ENCODE measurements at places on chromosomes 7 and 10.

GRCh38 chr10:124064676-124065075 lies 28.7 kb downstream of the CHST15 start:
- no peak for DNase-seq

- DNase-seq, result no peak
Observed at GRCh38 chr10:21732067-21732772, 198.2 kb downstream of the MLLT10 start.

DNA sequence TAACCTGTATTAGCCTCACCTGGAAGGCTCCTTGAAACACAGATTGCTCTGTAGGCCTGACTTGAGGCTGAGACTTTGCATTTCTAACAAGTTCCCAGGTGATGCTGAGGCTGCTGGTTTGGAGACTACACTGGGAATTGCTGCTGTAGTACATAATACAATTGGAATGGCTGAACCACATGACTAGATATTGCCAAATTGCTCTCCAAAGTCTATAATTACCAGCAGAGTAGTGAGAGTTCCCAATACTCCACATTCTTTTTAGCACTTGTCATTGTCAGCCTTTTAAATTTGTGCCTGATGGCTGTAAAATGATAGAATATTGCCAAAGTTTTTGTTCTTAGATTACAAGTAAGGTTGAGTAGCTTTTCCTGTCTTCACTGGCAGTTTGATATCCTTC lies 39.9 kb downstream of the PLEKHA8 start:
- no peak for DNase-seq

DNA sequence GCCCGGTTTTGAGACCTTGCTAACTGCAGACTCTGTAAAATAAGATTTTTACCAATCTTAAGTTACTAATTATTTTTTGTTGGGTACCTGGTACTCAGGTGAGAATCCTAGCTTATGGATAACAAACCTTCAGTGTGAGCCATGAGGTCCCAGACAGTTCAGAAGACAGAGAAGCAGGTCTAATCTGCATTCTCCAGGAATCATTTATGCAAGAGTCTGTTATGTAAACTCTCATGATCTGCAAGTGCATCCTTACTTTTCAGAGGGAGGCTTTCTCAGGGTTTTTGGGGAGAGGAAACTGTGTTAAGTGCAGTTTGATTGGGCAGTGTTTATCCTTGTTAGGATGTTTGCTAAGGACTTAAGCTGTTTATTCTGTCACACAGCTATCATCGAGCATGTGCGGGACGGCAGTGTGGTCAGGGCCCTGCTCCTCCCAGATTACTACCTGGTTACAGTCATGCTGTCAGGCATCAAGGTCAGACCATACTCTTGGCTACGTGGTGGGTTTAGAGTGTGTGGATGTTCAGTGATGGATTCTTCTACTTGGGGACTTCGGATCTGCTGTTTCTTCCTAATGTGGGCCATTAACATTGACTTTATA lies 50.2 kb downstream of the SND1 start:
- no peak for DNase-seq

DNA sequence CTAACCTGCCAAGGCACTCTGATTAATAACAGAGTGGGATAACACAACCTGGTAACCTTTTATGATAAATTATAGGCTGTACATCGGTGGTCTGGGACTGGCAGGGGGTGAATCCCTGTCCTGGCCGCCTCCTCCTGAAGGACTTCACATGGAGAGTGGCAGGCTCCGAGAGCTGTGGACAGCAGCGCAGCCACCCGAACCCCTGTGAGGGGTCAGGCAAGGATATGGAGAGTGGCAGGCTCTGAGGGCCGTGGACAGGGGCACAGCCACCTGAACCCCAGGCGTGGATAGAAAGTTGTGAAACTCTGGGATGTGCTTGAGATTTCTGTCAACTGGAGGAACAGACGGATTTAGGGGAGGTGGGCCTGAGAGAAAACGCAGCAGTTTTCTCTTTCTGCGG lies 107.0 kb upstream of the MGMT start:
- DNase-seq, result no peak

- no peak for DNase-seq
Observed at GRCh38 chr7:142868188-142868985, 13.5 kb downstream of the EPHB6 start.

- DNase-seq, result no peak
Observed at GRCh38 chr7:52325237-52325636, 710.2 kb upstream of the POM121L12 start.

GRCh38 chr10:97222326-97222961 lies 36.7 kb upstream of the SLIT1 start:
- DNase-seq, result no peak

DNA sequence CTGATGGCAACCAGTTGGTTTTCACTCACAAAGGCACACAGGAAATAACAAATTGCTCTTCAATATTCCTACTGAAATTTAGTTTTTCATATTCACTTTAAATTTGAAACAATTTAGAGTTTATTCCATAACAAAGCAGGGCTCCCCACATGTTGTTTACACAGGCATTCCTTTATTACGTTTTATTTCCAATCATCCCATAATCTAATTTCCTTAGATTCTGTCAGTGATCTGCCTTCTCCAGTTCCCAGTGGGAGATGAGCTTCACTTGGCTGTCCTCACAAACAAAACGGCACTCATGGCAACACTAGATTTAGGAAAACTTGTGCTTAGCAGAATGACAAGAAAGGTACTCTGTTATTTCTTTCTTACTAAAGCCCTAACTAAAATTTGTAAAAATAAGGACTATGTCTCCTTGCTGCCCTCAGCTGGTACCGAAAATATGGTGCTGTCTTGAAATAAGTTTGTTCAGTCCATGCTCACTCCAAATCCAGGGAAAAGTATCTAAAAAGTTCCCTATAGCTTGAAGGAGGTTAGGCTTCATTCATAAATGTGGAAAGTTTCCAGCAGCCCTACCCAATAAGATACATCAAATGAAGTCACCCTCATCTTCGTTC lies 23.0 kb downstream of the PHYH start:
- DNase-seq, result no peak

- no peak for DNase-seq
Observed at GRCh38 chr10:77032188-77032570, 605.4 kb downstream of the KCNMA1 start.

DNA sequence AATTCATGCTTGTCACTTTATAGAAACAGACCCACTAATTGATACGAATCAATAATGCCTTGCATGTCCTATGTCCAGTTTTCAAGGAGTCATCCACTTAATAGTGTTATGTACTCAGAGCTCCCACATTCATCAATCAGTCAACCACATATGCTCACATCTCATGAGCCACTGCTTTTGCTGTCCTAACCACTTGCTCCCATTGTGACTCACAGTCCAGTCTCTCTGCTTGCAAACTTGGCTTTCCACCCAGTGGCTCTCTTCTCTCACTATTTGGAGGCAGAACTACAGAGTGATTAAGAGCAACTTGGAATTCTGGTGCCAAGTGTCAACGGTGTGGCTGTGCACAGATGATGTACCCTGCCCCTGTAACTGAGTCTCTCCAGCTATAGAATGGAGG lies 166.0 kb downstream of the SNX13 start:
- no peak for DNase-seq

DNA sequence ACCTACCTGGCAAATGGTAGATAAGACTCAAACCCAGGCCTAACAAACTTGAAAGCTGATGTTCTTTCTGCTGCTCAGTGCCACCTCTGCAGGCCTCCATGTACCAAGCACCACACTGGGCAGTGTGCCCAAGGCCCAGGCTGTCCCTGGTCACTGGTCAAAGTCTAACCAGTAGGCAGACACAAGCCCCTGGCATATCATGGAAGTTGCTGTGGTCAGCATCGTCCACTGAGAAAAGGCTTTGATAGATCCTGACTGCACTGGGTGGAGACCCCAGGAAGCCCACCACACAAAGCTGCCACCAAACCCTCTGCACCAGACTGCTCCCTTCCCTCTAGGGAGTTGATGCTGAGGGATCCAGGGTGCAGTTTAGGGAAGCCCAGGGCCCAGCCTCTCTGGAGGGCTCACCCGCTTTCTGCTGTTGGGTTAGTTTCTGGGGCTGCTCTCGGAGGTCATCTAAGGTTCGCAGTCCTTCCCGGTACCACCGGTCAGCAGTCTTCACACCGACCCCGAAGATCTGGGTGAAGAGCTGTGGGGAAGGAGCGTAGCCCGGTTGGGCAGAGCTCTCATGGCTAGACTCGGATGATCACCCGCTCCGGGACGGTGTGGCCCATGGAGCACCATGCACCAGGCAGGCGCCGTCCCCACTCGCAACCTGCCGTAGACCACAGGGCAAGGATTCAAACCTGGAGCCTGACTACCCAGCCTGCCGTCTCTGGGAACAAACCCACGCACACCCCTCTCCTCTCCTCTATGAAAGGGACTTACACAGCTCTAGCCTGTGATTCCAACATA lies 6.0 kb downstream of the POLM start:
- no peak for DNase-seq

DNA sequence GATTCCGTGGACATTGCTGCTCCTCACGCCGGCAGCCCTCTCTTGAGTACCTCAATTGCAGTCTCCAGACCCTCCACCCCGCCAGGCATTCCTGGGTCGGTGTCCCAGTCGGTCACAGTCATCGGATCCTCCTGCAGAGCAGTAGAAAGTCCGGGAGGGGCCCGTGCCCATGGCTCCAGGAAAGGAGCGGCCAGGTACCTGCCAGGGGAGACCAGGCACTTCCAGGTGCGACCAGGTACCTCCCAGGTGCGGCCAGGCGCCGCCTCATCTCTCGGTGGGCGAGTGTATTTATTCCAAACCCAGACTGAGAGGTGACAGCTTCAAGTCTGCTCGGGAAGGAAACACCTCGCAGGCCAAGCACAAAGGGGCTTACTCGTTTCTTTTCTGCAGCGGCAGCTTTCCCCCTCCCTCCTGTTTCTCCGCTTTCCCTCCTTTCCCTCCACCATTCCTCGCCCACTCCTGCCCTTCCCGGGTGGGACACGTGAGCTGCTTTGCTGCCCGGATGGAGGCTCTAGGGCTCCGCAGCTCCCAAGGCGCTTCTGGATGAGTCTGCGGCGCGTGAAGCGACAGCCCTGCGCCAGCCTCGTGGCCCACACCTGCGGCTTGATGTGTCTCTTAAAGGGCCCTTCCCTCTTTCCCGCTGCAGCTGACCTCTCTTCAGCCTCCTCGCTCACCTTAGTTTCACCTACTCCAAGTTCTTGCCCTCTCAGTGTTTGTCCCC lies 39.4 kb upstream of the AGK start:
- no peak for DNase-seq

DNA sequence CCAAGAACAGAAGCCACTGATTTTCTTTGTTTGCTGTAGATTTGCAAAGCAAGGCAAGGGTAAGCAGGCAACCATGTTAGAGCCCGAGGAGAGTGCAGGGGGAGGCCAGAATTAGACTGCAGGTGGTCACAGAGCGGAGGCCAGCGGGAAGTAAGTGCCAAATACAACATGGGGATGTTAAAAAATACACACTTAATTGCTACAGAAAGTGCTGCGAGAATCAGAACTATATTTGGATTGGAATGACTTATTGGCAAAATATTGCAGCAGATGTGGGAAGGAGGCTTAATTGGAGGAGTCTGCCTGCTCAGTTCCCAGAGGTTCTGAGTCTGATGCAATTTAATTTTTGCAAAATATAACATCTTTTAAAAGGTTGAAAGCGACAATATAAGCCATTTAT lies 49.7 kb upstream of the ADCY1 start:
- no peak for DNase-seq

DNA sequence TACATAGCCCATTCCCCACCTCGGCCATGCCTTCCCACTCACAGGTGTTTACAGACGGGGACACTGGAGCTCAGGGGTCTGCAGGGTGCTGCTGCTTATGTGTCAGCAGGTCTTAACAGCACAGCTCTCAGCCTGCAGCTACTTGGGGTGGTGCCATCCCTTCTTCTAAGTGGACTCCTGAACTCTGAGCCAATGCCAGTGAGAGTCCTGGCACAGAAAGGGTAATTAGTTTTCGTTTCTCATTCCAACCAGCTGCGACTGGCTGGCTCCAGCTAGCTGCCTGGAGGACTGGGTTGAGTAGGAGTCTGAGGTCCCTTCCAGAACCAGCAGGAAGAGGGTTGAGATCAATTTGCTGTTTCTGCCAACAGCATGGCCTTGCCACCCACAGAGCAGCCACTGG lies 88.3 kb upstream of the AGK start:
- DNase-seq, result no peak

DNA sequence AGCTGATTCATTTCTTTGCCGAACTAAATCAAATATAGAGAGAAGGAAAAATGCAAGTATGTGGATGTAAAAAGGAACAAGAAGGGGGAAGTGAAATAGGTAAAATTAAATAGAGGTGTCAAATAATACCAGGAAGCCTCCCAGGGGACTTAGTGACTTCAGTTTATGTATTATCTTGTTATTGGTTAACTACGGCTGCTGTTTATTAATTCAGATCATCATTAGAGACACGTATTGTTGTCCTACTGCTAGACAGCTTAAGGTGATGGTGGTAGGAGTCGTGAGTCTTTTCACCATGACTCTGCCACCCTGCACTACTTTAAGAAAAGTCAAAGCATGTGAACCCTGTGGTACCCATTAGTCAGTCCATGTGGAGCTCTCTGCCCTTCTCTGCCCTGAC lies 289.1 kb downstream of the PRKG1 start:
- no peak for DNase-seq

DNA sequence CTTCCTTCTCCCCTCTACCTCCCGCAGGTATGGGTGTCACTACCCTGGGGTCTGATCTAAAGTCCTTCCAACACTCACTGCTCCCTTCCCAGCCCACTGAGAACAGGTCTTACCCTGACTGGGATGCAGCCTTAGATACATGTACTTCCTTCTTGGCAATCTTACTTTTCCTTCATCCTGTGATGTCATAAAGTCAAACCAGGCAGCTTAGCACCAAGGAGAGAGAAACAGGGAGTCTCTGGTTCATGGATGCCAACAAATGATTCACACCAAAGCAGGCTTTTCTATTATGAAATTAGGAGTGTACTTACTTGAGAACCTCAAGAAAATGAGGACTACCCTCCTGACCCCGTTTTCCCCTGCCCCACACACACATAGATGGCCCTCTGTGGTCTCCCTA lies 111.0 kb upstream of the KMT2E start:
- DNase-seq, result no peak

DNA sequence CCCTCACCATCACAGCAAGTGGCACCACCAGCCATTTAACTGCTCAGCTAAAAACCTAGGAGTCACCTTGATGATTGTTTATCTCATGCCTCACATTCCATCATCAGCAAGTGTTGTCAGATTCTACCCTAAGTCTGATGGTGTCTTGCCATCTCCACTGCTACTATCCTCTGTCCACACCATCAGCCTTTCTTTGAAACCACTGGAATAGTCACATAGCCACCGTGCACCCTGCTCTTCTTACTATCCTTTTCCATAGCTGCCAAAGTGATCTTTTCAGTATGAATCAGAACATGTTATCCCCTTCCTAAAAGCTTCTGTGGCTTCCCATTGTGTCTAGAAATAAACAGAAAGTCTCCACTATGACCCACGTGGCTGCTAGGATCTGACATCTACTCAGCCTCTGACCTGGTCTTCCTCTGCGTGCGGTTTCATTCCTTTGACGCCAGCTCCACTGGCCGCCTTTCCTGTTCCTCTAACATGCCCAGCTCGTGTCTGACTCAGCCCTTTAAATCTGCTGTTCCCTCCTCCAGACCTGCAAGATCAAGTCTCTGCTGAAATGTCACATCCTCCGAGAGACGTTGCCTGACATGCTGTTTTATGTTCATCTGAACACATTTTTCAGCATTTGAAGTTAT lies 16.5 kb upstream of the CHN2 start:
- no peak for DNase-seq

GRCh38 chr7:4665661-4666060 lies 16.4 kb upstream of the FOXK1 start:
- DNase-seq, result no peak

GRCh38 chr7:87416682-87417587 lies 58.5 kb downstream of the ABCB4 start:
- peak; percentile 48 for DNase-seq

All from T-helper 2 cell (primary cell).